ENCODE measurements at places on chromosomes 13 and 19.

DNA sequence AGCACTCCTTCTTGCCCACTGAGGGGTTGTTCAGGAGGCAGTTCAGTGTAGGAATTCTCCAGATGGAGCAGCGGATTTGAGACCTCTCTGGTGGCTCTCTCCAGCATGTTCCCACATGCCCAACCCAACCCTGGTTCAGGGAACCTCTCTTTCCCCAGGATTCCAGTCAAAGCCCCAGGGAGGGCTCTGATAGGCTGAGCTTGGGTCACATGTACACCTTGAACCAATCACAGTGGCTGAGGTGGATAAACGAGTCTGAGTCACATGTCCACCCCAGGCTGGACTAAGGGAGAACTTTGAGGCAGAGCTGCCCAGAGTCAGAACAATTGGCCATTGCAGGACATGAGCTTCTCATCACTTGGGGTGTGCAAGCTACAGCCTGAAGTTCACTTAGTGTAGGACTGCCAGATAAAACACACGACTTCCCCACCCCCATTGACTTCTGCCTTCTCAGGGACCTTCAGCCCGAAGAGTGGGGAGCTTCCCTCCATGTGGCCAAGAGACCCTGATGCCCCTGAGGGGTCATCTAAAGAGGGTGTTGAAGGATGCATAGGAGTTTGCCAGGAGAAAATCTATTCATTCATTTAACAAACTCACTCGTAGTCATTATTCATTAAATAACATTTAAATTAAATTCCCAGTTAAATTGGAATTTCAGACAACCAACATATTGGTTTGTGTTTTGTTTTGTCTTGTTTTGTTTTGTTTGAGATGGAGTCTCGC, 4.0 kb upstream of the MAST3 start:
- no peak for DNase-seq

- peak; percentile 46 for DNase-seq
These were observed 512 bp downstream of the RPS19 start for GRCh38 chr19:41860419-41861115.

DNA sequence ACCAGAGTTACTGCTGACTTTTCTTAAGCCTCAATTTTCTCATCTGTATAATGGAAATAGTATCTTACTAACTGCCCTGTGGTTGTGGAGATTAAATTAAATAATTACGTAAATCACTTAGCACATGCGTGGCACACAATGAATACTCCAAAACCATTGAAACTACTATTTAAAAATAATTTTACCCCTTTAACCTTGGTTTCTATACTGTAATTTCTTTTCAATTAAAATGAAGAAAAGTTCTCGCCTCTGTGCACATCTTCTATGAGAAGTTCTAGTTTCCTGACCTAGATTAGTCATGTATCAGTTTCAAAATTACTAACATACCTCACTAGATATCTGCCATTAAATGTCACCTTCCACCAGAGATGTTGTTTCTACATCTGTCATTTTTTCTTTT, 5.7 kb downstream of the SLITRK1 start:
- no peak for DNase-seq

DNA sequence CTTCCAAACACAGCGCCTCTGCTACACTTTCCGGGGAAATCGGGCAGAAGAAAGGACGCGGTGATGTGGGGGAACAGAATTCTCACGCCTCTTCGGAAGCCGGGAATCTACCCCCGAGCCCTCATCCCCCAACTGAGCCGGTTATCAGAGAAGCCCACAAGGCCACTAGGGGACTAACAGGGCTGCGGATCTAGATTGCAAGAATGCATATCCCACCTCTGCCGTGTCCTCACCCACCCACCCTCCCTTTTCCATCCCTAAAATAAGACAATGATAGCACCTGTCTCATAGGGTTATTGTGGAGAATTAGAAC, 1.1 kb downstream of the IGFLR1 start:
- DNase-seq: no peak

DNA sequence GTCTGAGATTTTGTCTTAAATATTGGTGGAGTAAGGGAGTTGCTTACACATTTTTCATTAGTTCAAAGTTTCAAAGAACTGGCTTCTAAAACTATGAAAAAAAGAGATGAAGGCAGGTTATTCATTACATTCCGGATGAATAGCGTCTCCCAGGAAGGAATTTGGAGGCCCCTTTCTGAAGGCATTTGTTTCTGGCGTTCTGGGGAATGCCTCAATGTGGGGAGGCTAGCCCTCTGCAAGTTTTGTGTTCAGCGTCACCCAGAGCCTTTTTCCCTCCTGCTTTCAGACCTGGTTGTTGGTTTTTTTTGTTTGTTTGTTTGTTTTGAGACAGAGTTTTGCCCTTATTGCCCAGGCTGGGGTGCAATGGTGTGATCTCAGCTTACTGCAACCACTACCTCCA, 21.0 kb downstream of the FAM124A start:
- no peak for DNase-seq

All from stimulated activated CD4-positive, alpha-beta T cell treated with anti-CD3 and anti-CD28 coated beads, Interleukin-4, amount 100 ng/mL, for 24 hours (primary cell).